GM23248 (cell line): ENCODE measurements at places on chromosomes 2 and 18. TPM values are rescaled to one million over a fixed set of nuclear protein-coding genes. Genes with fewer than 3 reads are reported as not detected.
A peak's percentile ranks its signal among the peaks of the same experiment; 100 is the strongest.

GRCh38 chr18:10119528-10119927 lies 205.7 kb downstream of the VAPA start:
- no peak for DNase-seq
- H3K4me3 ChIP-seq = no peak overlapping the region
- H3K36me3 ChIP-seq = no peaks in the 10 kb centered on the region
- no peaks in the 10 kb centered on the region for H3K27me3 ChIP-seq
- H3K27ac ChIP-seq = no peak overlapping the region

DNA sequence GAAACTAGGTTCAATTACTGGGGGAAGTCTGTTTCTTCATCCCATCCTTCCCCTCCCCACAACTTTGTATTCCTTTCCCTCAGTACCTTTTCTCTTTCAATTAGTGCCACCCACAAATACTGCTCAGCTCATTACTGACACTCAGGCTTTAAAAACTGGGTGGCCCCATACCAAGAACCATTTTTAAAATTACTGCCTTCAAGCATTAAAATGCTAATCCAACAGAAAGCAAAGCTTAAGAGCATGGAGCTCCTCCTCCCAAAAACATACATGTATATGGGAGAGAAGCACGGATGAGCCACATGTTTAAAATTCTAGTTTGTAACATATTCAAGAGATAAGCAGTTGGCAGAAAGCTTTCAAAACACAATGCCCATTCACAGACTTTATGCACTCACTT lies 44.0 kb downstream of the IRS1 start:
- H3K4me1 ChIP-seq = peaks cover 55% of the 10 kb centered on the region
- no peaks in the 10 kb centered on the region for H3K36me3 ChIP-seq
- peak overlapping the region; percentile 25 for H3K27ac ChIP-seq
- H3K27me3 ChIP-seq = no peaks in the 10 kb centered on the region

DNA sequence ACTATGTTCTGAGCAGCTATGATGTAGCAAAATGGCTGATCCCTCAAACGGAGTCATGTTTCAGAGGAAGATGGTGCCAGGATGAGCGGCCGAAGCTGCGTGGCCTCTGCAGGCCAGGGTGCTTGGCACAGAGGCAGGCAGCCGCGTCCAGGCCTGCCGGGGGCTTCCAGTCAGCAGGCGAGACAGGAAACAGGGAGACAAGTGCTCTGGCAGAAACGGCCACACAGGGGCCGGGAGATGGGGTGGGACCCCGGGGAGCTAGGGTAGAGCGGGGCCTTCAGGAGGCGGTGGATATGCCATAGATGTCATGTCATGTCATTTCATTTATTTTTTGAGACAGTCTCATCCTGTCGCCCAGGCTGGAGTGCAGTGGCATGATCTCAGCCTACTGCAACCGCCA lies 50.7 kb downstream of the EIPR1 start:
- DNase-seq = no peak
- H3K27me3 ChIP-seq = no peaks in the 10 kb centered on the region
- H3K27ac ChIP-seq = no peak overlapping the region
- no peak overlapping the region for H3K4me3 ChIP-seq
- H3K36me3 ChIP-seq = no peaks in the 10 kb centered on the region; the same call in 1 of the 2 replicates
- no peaks in the 10 kb centered on the region for H3K4me1 ChIP-seq

GRCh38 chr18:24795129-24795528 lies 334.7 kb downstream of the HRH4 start:
- H3K4me3 ChIP-seq = no peak overlapping the region
- no peaks in the 10 kb centered on the region for H3K36me3 ChIP-seq
- no peak for DNase-seq
- no peak overlapping the region for H3K27ac ChIP-seq
- H3K27me3 ChIP-seq = peaks cover 16% of the 10 kb centered on the region; the same call in 1 of the 2 replicates
- no peaks in the 10 kb centered on the region for H3K4me1 ChIP-seq

GRCh38 chr2:107418708-107419107 lies 408.0 kb upstream of the RGPD4 start:
- no peak overlapping the region for H3K27ac ChIP-seq
- peaks cover under 1% of the 10 kb centered on the region; the same call in 1 of the 2 replicates for H3K4me1 ChIP-seq
- no peaks in the 10 kb centered on the region for H3K36me3 ChIP-seq
- 0 out of 2 replicates have a peak, but pooled peaks cover 8% of the 10 kb centered on the region for H3K27me3 ChIP-seq

DNA sequence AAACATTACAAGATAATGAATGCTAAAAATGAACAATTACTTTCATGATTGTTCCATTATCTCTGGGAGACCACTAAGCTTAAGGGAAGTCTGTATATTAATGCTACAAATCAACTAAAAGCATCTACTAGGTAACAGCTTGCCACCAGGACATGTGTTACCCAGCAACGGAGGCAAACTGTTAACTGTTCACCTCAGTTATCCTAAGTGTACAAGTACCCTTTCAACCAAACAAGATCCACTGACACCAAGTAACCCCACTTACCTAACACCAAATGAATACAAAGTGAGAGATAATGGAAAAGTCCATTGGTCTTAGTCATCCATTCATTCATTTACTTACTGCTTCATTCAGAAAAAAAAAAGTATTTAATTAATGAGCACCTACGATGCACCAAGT lies 54.7 kb upstream of the KIDINS220 start:
- H3K27me3 ChIP-seq = no peaks in the 10 kb centered on the region
- H3K4me1 ChIP-seq = no peaks in the 10 kb centered on the region
- H3K36me3 ChIP-seq = peaks cover 17% of the 10 kb centered on the region
- DNase-seq = no peak
- H3K27ac ChIP-seq = no peak overlapping the region

DNA sequence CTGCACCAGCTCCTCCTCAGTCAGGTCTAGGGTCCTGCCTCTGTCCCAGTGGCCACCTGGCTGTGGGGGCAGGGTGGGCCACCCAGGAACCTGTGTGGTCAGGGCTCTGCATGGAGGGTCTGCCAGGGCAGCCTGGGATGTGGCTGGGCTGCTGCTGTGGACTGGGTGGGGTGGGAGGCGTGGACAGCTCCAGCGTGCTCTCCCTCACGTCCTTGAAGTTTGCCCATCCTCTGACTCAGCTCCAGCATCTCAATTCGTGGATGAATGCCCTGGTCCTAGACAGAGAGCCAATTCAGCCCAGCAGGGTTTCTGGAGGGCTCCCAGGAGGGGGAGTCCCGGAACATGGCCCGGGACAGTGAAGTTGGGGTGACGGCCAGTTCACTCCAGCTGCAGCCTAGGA lies 64.3 kb upstream of the EPAS1 start:
- DNase-seq = peak; percentile 59
- no peak overlapping the region for H3K27ac ChIP-seq
- no peaks in the 10 kb centered on the region for H3K4me1 ChIP-seq
- H3K27me3 ChIP-seq = no peaks in the 10 kb centered on the region
- H3K4me3 ChIP-seq = no peak overlapping the region

GRCh38 chr2:210046851-210047500 lies 44.5 kb downstream of the RPE start:
- no peak overlapping the region for H3K27ac ChIP-seq
- H3K36me3 ChIP-seq = no peaks in the 10 kb centered on the region
- no peaks in the 10 kb centered on the region for H3K27me3 ChIP-seq
- H3K4me1 ChIP-seq = no peaks in the 10 kb centered on the region

DNA sequence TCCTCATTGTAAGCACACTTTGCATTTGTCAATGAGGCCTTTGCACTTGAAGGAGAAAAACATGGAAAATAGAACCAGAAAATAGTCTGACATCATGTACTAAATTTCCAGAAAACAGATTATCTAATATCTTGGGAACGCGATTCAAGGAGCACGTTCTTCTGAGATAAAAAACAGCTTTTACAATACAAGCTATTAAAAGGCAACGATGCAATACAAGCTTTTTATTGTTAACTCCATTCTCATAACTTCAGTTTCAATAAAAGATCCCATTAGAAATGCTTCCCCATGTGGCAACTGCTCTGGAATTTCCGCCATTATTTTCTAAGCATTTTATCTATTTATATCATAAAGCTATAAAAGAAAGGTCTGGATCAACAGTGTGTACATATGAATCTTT lies 40.3 kb downstream of the NRXN1 start:
- H3K27ac ChIP-seq = no peak overlapping the region
- DNase-seq = no peak
- no peaks in the 10 kb centered on the region for H3K4me1 ChIP-seq
- no peaks in the 10 kb centered on the region for H3K36me3 ChIP-seq
- no peaks in the 10 kb centered on the region for H3K27me3 ChIP-seq
- no peak overlapping the region for H3K4me3 ChIP-seq

DNA sequence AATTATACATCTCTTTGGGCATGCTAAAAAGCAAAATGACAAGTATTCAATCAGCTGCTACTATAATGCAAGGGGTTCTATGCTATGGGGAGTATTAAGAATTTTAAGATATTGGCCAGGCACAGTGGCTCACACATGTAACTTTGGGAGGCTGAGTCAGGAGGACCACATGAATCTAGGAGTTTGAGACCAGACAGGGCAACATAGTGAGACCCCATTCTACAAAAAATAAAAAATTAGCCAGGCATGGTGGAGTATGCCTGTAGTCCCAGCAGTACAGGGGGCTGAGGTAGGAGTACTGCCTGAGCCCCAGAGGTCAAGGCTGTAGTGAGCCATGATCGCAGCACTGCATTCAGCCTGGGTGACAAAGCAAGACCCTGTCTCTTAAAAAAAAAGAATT lies 5.5 kb upstream of the KIAA2012 start:
- H3K4me3 ChIP-seq = no peak overlapping the region
- H3K36me3 ChIP-seq = no peaks in the 10 kb centered on the region
- no peak for DNase-seq
- no peak overlapping the region for H3K27ac ChIP-seq

DNA sequence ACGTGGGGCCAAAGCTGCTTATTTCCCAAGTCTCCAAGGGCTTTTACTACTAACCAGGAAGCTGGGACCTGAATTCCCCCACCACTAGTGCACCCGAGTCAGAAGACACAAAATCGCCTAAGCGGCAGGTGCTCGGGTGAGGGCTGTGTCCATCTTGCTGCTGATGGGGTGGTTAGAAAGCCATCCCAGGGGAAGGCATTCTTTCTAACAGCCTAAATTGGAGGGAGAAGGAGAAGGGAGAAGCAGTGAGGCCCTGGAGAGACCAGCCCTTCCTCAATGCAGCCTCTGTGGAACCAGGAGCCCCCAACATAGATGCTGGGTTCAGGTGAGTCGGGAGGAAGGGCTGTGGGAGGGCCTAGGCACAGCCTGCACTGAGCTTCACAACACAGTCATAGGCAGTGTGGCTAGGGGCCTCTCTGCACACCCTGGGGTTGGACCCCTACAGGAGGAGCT lies 1.9 kb upstream of the PROM2 start:
- DNase-seq = no peak
- no peaks in the 10 kb centered on the region for H3K4me1 ChIP-seq
- H3K27me3 ChIP-seq = no peaks in the 10 kb centered on the region
- H3K27ac ChIP-seq = no peak overlapping the region
- H3K36me3 ChIP-seq = no peaks in the 10 kb centered on the region

- H3K4me3 ChIP-seq = no peak overlapping the region
- peaks cover 16% of the 10 kb centered on the region; the same call in 1 of the 2 replicates for H3K4me1 ChIP-seq
- no peak for DNase-seq
- no peak overlapping the region for H3K27ac ChIP-seq
- H3K36me3 ChIP-seq = no peaks in the 10 kb centered on the region
Measured at GRCh38 chr2:6956566-6956965, 39.4 kb downstream of the RNF144A start.

DNA sequence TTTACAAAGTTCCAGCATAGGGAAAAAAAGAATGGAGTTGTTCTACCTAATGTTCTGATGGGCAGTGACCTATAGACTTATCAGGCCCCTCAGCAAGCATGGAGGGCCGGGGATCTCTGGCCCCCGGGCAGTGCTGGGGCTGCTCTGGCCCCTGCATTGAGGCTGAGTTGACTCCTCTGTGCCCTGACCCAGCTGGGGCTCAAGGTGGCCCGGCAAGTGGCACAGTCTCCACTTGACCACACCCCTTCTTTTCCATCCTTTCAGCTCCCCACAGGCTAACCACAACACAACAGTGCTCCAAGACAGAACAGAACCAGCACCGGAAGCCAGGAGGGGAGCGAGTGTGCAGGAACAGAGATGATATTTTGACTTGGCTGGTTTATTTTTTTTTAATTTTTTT lies 19.9 kb downstream of the TOGARAM2 start:
- no peaks in the 10 kb centered on the region for H3K27me3 ChIP-seq
- no peaks in the 10 kb centered on the region for H3K36me3 ChIP-seq
- no peak overlapping the region for H3K27ac ChIP-seq
- DNase-seq = no peak

FBXO36 gene
- 2.3 and 5.3 TPM in 2 replicates for total RNA-seq

ANKRD30B gene
- total RNA-seq = not detected in 2 replicates

CWC22 gene
- 12.4 and 17.3 TPM in 2 replicates for total RNA-seq
